ENCODE measurements at places on chromosomes 12 and 14. TPM values are rescaled to one million over a fixed set of nuclear protein-coding genes. Genes with fewer than 3 reads are reported as not detected.
A peak's percentile ranks its signal among the peaks of the same experiment; 100 is the strongest.

- H3K4me1 ChIP-seq, result peaks cover 13% of the 10 kb centered on the region
- H3K36me3 ChIP-seq, result no peaks in the 10 kb centered on the region
- DNase-seq, result no peak
- peak overlapping the region; percentile 24 for H3K4me3 ChIP-seq
Observed at GRCh38 chr14:95040708-95041476, 116.4 kb downstream of the DICER1 start.

DNA sequence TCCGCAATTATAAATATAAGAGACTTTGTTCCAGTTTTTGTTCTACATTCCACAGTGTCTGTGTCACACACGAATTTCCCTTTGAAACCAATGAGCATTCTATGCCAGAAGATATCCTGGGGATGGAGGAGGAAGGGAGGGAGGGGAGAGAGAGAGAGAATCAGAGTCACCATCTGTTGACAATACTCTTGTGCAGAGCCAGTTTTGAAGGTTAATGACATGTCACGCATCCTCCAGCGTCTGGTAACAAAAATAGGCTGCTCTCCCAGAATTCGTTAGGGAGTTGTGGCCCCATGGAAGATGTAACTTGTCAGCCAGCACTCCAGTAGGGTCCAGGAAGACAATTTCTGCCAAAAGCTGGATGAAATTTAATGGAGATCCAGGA is 213.5 kb upstream of the KRR1 start:
- H3K4me1 ChIP-seq, result peaks cover 42% of the 10 kb centered on the region
- H3K27ac ChIP-seq, result no peak overlapping the region
- DNase-seq, result no peak
- H3K4me3 ChIP-seq, result peak overlapping the region; percentile 9
- no peaks in the 10 kb centered on the region for H3K27me3 ChIP-seq

- no peaks in the 10 kb centered on the region for H3K4me1 ChIP-seq
- no peaks in the 10 kb centered on the region for H3K27me3 ChIP-seq
- H3K36me3 ChIP-seq, result no peaks in the 10 kb centered on the region
- H3K27ac ChIP-seq, result no peak overlapping the region
- no peak for DNase-seq
- H3K4me3 ChIP-seq, result no peak overlapping the region
Observed at GRCh38 chr12:54701940-54702592, 53.9 kb upstream of the DCD start.

GRCh38 chr14:65301862-65302539 is 110.5 kb upstream of the FUT8 start:
- no peaks in the 10 kb centered on the region for H3K27me3 ChIP-seq
- H3K4me3 ChIP-seq, result no peak overlapping the region
- no peak overlapping the region for H3K27ac ChIP-seq
- H3K4me1 ChIP-seq, result no peaks in the 10 kb centered on the region
- no peak for DNase-seq

ENDOU gene
- not detected for total RNA-seq

Data from thoracic aorta (tissue), 2 donors.